ENCODE measurements at places on chromosomes 2 and 18.

DNA sequence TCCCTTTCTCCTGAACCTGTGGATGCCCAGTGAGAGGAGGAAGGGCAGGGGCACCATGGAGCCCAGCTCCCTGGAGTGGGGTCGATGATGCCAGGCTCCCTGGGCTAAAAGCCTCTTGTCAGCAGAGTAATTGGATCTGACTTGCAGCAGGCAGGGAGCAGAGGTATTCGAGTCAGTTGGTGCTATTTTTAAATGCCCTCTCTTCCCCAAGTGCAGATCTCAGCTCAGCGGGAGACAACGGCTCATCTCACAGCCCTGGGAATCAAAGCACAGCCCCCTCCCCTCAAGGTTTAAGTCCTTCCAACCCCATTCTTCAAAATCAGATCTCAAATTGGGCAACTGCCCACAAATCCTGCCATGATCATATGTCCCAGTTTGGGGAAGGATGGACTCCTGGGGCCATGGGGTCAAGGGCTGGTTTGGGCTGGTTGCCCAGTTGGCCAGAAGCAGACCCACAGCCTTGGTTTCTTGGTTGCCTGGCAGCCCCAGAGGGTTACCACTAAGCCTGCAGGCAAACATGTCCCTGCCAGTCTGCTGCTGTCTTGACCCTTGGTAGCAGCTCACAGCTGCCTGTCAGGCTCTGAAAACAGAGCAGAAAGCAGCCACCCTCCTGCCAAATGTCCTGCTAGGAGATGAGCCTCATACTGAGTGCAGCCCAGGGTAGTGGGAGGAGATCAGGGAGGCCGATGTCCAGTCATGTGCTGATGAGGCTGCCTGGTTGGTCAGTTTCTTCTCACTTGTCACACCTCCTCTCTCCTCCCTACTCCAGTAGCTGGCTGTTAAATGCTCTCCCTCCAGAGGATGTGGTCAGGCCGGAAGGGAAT is 244.9 kb downstream of the LOXHD1 start:
- no peak for DNase-seq

- no peak for DNase-seq
These were observed 54.4 kb downstream of the SCN3A start for GRCh38 chr2:165149439-165149838.

GRCh38 chr2:68404164-68404563 is 39.1 kb downstream of the PLEK start:
- DNase-seq: no peak

DNA sequence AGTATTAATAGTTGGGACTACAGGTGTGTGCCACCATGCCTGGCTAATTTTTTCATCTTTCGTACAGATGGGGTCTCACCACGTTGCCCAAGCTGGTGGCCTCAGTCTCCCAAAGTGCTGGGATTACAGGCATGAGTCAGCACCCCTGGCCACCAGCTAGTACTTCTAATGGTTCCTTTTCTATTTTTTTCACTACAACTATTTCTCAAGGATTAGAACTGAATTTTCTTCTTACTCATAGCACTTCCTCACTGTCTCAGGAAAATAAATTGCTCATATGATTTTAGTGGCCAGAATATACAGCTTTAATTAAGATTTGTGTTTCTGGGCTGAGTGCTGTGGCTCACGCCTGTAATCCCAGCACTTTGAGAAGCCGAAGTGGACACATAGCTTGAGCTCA is 43.2 kb upstream of the SOS1 start:
- DNase-seq: no peak

DNA sequence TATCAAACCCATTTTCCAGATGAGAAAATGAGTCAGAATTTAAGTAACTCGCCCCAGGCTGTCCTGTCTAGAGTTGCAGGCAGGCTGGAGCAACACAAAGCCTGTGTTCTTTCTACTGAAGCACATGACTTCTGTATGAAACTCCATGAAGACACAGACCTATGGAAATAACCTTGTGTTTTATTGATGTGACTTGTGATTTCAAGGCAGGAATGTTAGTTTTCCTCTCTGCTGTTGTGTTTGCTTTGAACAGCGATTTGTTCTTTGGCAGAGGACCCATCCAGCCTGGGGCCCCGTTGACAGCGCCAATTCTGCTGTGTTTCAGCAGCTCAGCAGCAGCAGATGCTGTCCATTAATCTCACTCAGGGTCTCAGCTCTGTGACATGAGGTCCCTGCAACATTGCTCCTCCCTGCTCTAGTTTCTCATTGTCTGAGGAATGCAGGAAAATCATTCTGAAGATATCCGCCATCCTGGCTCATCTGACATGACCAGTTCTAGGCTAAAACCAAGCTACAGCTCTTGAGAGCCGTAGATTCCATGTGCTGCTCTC is 344.3 kb upstream of the RAB12 start:
- no peak for DNase-seq

Measured in stimulated activated CD4-positive, alpha-beta T cell treated with anti-CD3 and anti-CD28 coated beads, Interleukin-4, amount 100 ng/mL, for 4 hours (primary cell).